ENCODE measurements at places on chromosomes 4 and X. TPM values are rescaled to one million over a fixed set of nuclear protein-coding genes. Genes with fewer than 3 reads are reported as not detected.

- H3K27me3 ChIP-seq: no peaks in the 10 kb centered on the region
- no peak overlapping the region for H3K27ac ChIP-seq
- DNase-seq: no peak
- no peaks in the 10 kb centered on the region for H3K36me3 ChIP-seq
- H3K4me1 ChIP-seq: no peaks in the 10 kb centered on the region
These were observed 49.7 kb downstream of the MID1IP1 start for GRCh38 chrX:38850807-38851544.

GRCh38 chrX:134716620-134717012, 58.3 kb upstream of the PLAC1 start:
- no peak overlapping the region for H3K27ac ChIP-seq
- peaks cover 8% of the 10 kb centered on the region for H3K27me3 ChIP-seq
- no peaks in the 10 kb centered on the region for H3K36me3 ChIP-seq
- no peak for DNase-seq

GRCh38 chrX:152137771-152138387, 498 bp downstream of the MAGEA10 start:
- no peak for DNase-seq
- no peaks in the 10 kb centered on the region for H3K36me3 ChIP-seq
- no peaks in the 10 kb centered on the region for H3K27me3 ChIP-seq
- no peak overlapping the region for H3K4me3 ChIP-seq
- no peak overlapping the region for H3K27ac ChIP-seq

- H3K4me3 ChIP-seq: no peak overlapping the region
- H3K27me3 ChIP-seq: no peaks in the 10 kb centered on the region
- no peak for DNase-seq
- H3K4me1 ChIP-seq: no peaks in the 10 kb centered on the region
- no peaks in the 10 kb centered on the region for H3K36me3 ChIP-seq
These were observed 195.8 kb downstream of the PDHA2 start for GRCh38 chr4:96035727-96036126.

DNA sequence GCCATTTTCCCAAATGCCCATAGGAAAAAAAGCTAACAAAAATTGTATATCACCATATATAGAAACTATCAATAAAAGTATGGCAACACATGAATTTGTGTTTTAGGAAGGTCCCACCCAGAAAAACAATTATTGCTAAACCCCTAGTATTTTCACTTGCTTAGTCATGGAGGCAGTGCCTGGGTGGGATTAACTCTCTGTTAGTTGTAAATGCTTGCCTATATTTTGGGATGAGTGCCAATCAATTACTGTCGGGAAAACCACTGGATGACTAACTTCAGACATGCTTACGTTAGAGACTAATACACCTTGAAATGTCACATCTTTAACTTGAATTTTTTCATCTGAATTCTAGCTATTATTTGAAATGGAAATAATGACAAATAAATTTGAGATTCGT, 33.9 kb downstream of the TMPRSS11A start:
- no peak overlapping the region for H3K27ac ChIP-seq
- H3K36me3 ChIP-seq: no peaks in the 10 kb centered on the region
- H3K4me3 ChIP-seq: no peak overlapping the region

DNA sequence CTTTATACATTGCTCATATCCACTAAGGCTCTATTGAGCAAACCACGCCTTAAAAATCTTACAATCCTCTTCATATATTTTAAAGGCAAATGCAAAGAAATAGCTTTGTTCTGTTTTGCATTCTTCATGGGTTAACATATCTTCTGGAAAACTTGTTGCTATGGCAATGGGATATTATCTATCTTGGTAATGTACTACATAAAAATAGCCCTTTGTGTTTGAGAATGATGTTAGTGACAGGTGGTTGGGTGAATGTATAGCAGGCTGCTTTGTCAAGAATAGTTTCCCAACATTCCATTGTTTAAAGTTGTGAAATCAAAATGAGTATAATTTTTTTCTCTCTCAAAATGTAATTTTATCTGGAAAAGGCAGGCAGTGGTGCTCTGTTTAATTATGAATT, 16.8 kb downstream of the REPS2 start:
- DNase-seq: no peak
- no peak overlapping the region for H3K27ac ChIP-seq
- no peaks in the 10 kb centered on the region for H3K36me3 ChIP-seq
- H3K27me3 ChIP-seq: no peaks in the 10 kb centered on the region

DNA sequence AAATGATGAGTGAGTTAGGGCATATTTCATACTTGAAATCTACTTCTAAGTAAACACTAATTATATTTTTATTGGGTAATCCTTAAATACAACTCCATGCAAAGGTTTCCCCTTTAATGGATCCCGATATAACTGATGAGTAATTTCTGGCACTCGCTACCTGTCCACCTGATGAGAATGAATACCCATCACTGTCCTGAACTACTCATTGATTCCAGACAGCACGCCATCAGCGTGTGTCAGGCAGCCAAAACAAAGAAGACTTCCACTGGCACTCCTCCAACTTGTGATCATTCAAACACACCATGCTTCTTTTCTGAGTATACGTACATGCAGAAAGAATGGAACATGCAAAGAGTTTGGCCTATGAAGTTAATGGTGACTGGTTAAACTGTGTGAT, 69.4 kb downstream of the HCCS start:
- no peaks in the 10 kb centered on the region for H3K27me3 ChIP-seq
- no peak for DNase-seq
- no peaks in the 10 kb centered on the region for H3K36me3 ChIP-seq
- H3K4me3 ChIP-seq: no peak overlapping the region
- no peaks in the 10 kb centered on the region for H3K4me1 ChIP-seq

- H3K4me1 ChIP-seq: no peaks in the 10 kb centered on the region
- H3K36me3 ChIP-seq: no peaks in the 10 kb centered on the region
- no peaks in the 10 kb centered on the region for H3K27me3 ChIP-seq
- H3K27ac ChIP-seq: no peak overlapping the region
These were observed 196.7 kb downstream of the HS3ST1 start for GRCh38 chr4:11232015-11232414.

DNA sequence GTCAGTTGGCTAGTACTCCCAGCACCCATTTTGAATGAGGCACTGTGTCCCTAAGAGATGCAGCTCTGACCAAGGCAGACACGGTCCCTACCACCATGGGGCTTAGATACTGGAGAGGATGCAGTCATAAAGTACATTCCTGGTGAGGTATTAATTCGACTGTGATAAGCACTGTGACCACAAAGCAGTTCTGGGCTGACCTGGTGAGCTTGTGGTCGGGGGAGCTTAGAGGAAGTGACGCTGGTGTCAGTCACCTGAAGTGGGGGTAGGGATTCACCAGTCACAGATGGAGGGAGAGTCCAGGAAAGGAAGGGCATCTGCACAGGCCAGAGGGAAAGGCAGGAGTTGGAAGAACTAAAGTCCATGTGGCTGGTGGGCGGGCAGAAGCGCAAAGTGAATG, 15.8 kb upstream of the CLTRN start:
- DNase-seq: no peak
- H3K27me3 ChIP-seq: no peaks in the 10 kb centered on the region
- peaks cover 21% of the 10 kb centered on the region for H3K4me1 ChIP-seq
- no peak overlapping the region for H3K27ac ChIP-seq
- no peak overlapping the region for H3K4me3 ChIP-seq

DNA sequence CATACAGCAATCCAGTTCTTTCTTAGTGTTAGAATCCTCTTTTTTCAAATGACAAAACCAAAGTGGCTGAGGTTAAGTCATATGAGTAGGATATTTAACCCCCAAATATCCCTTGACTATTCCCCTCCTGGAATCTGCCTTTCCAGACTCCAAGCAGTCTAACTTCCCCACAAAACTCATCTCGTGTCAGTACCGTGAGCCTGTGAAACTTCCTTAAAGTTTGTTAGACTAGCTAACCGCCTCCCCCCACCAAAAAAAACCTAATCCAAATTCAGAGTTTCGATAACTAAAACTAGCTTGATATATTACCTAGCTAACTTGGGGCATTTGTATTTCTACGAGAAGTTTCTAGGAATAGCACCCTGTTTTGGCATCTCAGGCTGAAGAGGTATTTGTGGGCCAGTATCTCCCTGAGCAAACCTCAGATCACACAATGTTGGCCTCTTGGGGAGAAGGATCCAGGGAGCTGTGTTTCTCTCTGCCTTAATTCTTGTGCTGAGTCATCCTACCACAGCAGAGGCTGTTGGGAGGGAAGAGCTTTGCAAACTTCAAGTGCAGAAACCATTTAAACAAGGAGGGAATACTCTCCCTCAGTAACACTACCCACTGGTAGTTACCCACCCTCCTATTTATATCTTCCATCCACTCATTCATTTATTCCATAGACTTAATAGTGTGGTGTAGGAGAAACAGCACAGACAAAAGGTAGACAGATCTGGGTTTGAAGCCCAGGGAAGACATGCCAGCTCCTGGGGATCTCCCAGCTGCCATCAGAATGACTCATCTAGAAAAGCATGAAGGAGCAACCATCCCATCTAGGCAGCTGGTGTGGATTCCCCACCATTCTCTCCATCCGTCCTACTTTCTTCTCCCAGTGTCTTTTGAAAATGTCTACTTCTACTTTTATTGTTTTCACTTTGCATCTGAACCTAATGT, 39.3 kb upstream of the TXK start:
- DNase-seq: no peak
- peaks cover 9% of the 10 kb centered on the region for H3K36me3 ChIP-seq
- H3K4me3 ChIP-seq: no peak overlapping the region
- H3K27ac ChIP-seq: no peak overlapping the region
- H3K4me1 ChIP-seq: no peaks in the 10 kb centered on the region

- no peak for DNase-seq
- no peaks in the 10 kb centered on the region for H3K27me3 ChIP-seq
- no peaks in the 10 kb centered on the region for H3K36me3 ChIP-seq
- H3K4me1 ChIP-seq: no peaks in the 10 kb centered on the region
These were observed 2.1 kb downstream of the CCDC120 start for GRCh38 chrX:49060914-49061313.

DNA sequence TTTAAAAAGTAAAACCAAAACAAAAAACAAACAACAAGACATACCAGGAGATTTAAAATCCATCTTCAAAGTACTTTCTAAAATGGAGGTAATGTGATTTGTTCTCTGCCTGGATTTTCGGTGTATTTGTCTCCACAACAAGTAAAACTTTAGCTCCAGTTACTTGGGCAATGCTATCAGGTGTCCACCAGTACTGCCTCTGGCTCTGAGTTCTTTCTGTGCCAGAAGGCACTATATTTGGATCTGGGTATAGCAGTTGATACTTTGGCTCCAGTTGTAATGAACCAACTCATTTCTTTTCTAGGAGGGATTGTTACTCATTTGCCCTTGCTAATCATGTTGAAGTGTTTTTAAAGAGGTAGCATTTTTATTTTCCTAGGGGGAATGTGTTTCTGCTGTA, 9.5 kb upstream of the PDLIM5 start:
- H3K4me3 ChIP-seq: no peak overlapping the region
- no peak for DNase-seq
- no peaks in the 10 kb centered on the region for H3K4me1 ChIP-seq
- H3K36me3 ChIP-seq: no peaks in the 10 kb centered on the region
- H3K27ac ChIP-seq: no peak overlapping the region

GRCh38 chr4:185879666-185880312, 67.8 kb upstream of the SORBS2 start:
- no peaks in the 10 kb centered on the region for H3K36me3 ChIP-seq
- H3K27ac ChIP-seq: no peak overlapping the region
- no peak overlapping the region for H3K4me3 ChIP-seq
- H3K27me3 ChIP-seq: no peaks in the 10 kb centered on the region
- H3K4me1 ChIP-seq: no peaks in the 10 kb centered on the region

DNA sequence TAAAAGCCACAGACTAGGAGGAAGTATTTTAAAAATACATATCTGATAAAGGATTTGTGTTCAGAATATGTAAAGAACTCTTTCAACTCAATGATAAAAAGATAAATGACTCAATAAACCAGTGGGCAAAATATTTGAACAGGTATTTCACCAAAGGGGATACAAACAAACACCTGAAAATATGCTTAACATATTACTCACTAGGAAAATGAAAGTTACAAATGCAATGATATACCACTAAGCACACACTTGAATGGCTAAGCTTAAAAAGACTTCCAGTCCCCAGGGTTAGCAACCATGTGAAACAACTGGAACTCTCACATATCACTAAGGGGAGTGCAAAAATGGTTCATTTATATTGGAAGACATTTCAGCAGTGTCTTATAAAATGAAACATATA, 131.6 kb downstream of the SLIT2 start:
- H3K4me3 ChIP-seq: no peak overlapping the region
- peaks cover 19% of the 10 kb centered on the region for H3K4me1 ChIP-seq
- H3K27ac ChIP-seq: no peak overlapping the region
- no peaks in the 10 kb centered on the region for H3K36me3 ChIP-seq

- peaks cover 46% of the 10 kb centered on the region for H3K36me3 ChIP-seq
- H3K4me3 ChIP-seq: no peak overlapping the region
- no peak overlapping the region for H3K27ac ChIP-seq
- no peaks in the 10 kb centered on the region for H3K27me3 ChIP-seq
- DNase-seq: peak; percentile 80
These were observed 79.2 kb downstream of the MTMR1 start for GRCh38 chrX:150772150-150772970.

DNA sequence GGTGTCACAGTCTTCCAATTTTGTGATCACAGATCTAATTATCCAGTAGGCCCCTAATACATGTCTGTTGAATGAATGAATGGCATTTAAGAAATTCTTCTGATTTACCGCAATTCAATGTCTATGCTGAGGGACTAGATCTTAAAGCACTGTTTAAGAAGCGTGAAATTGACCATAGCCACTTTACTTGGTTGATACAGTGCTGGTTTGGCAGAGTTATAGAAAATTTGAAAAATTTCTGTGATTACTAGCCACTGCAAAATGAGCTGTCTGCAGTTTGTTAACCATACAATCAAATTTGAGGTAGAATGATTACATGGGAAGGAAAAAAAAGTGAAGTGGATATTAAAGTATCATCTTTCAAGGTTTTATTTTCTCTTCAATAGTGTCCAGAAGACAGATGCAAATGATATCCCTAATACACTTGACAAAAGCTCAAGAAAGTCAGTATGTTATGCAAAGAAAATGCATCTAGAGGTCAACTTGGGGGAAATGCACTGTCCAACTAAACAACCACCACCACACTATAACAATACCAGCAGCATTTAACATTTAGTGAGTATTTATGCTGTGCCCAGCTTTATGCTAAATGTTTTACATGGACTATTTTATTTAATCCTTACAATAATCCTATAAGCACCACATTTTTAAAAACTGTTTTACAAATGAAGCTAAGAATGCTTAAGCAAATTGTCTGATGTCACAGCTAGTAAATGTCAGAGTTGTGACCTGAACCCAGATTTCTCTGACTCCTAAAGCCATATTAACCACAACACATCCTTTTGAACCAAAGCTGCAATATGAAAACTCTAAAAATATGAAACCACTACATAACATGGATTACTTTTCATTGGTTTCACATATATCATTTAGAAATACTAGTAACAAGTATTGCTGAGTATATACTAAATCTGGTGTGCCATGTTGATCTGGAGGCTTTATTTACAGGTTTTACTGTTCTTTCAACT, 217.9 kb upstream of the MAB21L2 start:
- H3K4me1 ChIP-seq: no peaks in the 10 kb centered on the region
- no peak overlapping the region for H3K27ac ChIP-seq
- no peak for DNase-seq
- H3K4me3 ChIP-seq: no peak overlapping the region

GRCh38 chrX:149961572-149961971, 23.3 kb upstream of the EOLA2 start:
- H3K27ac ChIP-seq: no peak overlapping the region
- no peak overlapping the region for H3K4me3 ChIP-seq
- no peaks in the 10 kb centered on the region for H3K4me1 ChIP-seq
- H3K36me3 ChIP-seq: no peaks in the 10 kb centered on the region

- no peaks in the 10 kb centered on the region for H3K36me3 ChIP-seq
- no peak overlapping the region for H3K4me3 ChIP-seq
- DNase-seq: no peak
- no peak overlapping the region for H3K27ac ChIP-seq
- H3K27me3 ChIP-seq: no peaks in the 10 kb centered on the region
These were observed 6.5 kb downstream of the TMEM150C start for GRCh38 chr4:82555276-82555675.

FAM9B gene
- total RNA-seq: not detected

SPATA18 gene
- total RNA-seq: 0.30 TPM

HMGN5 gene
- total RNA-seq: 7.2 TPM

AVPR2 gene
- 9.3 TPM for total RNA-seq
